Head of caudate nucleus (tissue), 42 donors: ENCODE measurements at places on chromosomes 5 and 9.

DNA sequence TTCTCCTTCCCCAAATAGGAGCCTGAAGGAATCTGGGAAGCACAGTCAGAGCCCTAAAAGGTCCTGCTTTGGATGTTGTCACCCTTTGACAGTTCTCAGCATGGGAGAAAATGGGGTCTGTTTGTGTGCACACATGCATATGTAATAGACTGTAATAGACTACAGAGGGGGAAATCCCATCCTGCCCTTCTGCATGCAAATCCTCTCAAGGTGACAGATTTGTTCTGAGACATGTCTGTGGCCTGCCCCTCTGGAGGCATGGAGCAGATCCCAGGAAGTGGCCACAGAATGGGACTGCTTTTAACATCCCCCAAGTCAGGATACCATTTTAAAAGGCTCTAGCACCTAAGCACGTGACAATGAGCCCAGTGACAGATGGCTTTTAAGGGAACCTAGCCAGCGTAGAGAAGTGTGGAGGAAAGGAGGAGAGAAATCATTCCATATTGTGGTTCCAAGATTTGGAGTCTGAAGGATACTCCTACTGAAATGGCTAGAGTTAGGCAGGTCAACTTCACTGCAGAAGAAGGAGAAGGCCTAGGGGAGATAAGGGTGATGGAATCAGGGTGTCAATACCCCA, 483.5 kb downstream of the SPOCK1 start:
- DNase-seq: no peak

GRCh38 chr9:69582018-69582417, 90.2 kb downstream of the APBA1 start:
- DNase-seq: no peak

DNA sequence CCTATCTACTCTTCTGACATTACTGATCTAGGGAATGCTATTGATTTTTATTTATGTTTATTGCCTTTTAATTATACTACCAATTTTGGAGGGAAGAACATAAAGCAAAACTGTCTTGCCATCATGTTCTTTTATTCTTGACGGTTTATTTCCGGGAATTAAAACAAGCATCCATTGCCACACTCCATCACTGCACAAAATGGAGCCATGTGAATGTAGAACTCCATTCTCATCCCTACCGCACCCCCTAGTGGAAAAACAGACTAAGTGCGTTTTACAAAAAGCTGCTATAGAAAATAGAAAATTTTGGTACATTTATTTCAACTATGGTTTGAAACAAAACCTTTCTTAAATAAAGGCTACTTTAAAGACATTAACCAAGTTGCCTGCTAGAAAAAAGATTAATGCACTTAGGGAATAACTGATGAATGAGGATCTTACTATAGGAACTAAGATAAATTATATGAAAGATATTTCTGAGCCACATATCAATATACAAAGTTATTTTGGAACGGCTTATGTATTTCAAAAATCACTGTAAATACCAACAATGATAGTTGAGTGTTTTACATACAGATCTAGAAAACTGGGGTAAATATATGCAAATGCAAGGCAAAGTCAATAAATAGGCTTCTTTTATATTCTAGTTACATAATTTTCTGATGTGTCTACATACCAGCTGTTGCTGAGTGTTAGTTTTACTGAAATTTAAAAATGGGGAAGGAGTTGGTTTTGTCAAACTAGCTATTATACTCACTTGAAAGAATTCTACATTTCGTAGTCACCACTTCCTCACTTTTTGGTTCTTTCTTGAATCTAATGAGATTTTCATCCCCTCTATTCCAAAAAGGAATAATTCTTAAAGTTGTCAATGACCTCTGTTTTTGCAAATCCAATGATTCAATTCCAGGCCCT, 26.5 kb downstream of the OXCT1 start:
- DNase-seq: peak; percentile 67

DNA sequence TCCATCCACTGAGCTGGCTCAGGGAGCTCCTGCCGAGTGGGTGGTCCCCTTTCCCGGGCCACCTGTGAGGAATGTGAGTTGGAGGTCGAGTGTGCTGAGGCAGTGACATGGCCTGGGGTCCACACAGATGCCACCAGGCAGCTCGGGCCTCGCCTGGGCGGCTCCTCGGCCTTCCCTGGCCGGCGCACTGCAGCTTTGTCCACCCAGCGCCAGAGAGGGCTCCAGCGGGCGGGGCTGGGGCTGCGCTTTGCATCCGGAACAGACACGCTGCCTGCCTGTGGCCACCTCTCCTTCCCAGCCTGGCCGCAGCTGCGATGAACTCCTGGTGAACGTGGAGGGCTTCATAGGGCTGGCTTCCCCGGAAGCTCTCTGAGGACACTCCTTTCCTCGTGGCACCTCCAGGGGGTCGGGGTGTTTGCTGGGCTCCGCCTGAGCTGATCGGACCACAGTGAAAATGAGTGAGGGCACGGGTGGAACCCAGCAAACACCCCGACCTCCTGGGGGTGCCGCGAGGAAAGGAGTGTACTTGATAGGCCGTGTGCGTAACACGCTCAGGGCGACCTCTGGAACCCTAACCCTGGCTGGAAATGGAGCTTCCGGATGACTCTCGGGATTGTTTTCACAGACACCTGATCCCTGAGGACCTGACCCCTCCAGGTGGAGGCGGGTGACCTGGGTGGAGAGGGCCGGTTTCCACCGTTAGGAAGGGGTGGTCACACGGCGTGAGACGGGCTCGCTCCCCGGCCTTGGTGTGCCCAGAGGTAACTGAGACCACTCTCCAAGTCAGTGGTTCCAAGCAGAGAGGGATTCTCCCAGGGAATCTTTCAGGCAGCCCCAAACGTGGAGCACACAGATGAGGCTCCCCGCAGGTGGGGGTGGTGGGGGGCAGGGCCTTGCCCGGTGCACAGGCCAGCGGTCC, 31.8 kb upstream of the RXRA start:
- no peak for DNase-seq

DNA sequence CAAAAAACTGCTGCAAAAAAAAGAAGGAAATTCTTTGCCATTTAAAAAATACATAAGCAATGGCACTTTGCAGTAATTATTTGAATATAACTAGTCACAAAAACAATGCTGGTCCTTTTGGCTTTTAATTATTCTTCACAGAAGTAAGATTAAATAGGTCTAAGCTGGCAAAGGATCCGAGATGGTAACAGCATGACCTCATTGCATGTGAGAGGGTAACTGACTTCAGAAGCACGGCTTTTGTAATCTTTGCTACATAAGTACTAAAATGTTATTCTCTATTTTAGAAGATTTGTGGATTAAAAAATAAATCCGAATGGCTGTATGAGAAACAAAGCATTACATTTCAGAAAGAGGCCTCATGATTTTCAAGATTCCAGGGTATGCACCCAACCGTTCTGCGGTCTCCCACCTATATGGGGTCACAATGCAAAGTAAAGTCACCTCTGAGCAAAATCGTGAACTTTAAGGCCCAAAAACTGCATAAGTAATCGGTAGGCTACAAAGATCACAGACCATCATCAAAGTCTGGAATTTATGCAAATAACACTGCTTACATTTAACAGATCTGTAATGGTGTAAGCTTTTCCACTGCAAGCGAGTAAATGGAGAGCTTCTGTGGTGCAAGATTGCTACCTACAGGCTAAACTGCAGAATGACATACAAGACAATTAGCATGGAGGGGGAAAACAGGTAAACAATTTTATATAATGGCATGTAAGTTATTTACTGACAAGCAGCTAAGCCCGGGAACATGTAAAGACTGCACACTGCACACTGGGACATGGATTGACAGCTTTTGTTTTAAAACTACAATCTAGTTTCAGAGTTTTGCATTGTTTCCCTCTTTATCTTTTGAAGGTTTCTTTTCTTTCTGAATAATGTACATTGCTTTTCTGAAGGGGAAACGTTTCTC, 231.6 kb downstream of the SLF1 start:
- DNase-seq: peak; percentile 32

DNA sequence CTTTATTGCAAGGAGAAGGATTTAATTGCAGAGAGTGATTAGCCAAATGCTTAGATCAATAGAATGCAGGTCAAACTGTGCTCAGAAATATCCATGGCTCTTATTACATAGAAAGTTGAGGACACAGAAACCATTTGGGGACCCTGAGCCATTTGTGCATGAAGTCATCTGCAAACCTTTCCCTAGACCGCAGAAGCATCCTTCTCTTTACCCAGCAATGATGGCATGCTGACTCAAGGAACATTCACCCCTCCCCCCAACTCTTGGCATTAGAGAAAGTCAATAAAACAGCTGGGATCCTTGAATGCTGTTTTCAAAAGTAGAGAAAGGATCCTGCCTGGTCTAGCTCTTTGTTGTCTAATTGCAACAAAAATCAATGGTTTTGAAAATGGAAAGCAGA, 73.5 kb downstream of the PPP2R2B start:
- no peak for DNase-seq

- no peak for DNase-seq
Observed at GRCh38 chr5:83145241-83145640, 67.9 kb downstream of the XRCC4 start.
